Cortex of kidney (tissue), 1 donor: ENCODE measurements at places on chromosomes 3 and 15.

GRCh38 chr3:56060521-56061278 lies 407.6 kb downstream of the ERC2 start:
- no peak for DNase-seq

- no peak for DNase-seq
These were observed 25.7 kb upstream of the APH1B start for GRCh38 chr15:63251701-63252100.

GRCh38 chr15:74793135-74794028 lies 11.5 kb downstream of the CSK start:
- DNase-seq = no peak

GRCh38 chr15:61888074-61888780 lies 172.0 kb downstream of the VPS13C start:
- no peak for DNase-seq

- DNase-seq = no peak
These were observed 928 bp downstream of the ANKRD34C start for GRCh38 chr15:79283252-79284048.

- no peak for DNase-seq
These were observed 38.9 kb downstream of the ACAN start for GRCh38 chr15:88842156-88842555.

DNA sequence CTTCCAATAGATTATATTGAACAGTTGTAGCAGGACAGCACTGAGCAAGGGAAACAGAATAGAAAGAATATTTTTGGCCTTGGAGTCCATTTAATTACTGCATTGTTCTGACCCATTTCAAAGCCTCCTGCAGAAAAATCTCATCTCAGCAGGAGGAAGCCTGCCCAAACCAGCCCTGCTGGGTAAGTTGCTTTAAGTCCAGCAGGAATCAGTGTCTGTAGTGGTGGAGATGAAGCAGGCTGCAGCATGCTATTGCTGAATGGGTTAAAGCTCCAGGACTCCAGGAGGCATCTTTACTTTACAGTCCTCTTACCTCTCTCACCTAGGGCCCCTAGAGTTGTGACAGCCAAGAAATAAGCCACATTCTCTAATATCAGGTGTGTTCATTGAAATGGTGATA lies 380.3 kb upstream of the THBS1 start:
- no peak for DNase-seq

GRCh38 chr15:25416693-25417092 lies 22.1 kb downstream of the UBE3A start:
- no peak for DNase-seq

- no peak for DNase-seq
These were observed 137.5 kb downstream of the LRRK1 start for GRCh38 chr15:101056366-101057334.

GRCh38 chr15:85839643-85840042 lies 44.9 kb upstream of the KLHL25 start:
- no peak for DNase-seq

DNA sequence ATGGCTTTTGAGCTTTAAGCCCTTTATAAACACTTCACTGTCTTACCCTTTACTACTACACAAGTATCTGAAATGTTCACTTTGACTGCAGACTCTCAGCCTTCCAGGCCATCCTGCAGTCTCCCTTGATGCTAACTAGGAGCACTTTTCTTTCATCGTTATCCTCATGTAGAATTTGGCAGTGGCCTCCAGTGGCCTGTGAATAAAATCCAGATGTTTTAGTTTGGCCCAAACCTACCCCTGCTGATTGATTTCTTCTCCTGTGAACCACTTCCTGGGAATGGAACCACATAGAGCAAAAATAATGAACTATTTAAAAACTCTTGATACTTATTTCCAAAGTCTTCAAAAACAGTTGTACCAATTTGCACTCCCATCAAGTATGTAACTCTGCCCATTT lies 271.9 kb downstream of the FEZF2 start:
- no peak for DNase-seq

DNA sequence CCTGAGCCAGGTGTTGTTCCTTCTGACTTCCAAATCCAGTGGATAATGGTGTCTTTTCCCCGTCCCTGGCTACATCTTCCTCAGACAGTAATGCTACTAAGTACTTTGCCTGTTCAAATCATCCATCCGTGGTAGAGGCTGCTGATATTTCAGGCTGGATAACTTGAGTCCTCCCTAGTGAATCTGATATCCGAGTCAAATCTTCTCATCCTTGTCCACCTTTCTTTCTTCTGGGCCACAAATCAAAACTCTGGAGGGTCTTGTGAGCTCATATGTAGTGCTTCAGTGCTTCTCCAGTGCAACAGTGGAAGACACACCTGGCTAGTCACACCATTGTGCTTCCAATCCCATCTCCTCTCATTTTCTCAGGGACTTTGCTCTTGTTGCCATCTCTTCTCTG lies 11.2 kb downstream of the SH3GL3 start:
- DNase-seq = no peak

DNA sequence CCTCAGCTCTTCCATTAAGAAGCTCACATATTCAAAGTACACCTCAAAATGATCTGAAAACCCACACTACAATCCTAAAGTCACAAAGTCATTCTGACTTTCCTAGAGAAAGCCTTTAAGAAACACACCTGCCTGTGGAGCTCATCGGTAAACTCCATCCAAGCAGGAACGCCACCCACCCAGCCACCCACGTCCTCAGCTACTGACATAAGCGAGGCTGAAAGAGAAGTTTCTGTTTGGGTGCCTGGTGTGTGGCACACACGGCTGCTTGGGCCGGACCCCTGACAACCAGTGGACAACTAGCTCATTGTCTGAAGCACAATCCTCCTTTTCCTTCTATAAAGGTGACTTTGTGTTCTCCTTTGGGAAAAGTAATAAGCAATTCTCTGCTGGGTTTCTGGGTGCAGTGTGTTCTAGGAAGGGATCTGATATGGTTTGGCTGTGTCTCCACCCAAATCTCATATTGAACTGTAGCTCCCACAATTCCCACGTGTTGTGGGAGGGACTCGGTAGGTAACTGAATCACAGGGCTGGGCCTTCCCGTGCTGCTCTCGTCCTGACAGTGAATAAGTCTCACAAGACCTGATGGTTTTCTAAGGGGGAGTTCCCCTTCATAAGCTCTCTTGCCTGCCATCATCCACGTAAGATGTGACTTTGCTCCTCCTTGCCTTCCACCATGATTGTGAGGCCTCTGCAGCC lies 26.1 kb downstream of the FAM174B start:
- DNase-seq = no peak

DNA sequence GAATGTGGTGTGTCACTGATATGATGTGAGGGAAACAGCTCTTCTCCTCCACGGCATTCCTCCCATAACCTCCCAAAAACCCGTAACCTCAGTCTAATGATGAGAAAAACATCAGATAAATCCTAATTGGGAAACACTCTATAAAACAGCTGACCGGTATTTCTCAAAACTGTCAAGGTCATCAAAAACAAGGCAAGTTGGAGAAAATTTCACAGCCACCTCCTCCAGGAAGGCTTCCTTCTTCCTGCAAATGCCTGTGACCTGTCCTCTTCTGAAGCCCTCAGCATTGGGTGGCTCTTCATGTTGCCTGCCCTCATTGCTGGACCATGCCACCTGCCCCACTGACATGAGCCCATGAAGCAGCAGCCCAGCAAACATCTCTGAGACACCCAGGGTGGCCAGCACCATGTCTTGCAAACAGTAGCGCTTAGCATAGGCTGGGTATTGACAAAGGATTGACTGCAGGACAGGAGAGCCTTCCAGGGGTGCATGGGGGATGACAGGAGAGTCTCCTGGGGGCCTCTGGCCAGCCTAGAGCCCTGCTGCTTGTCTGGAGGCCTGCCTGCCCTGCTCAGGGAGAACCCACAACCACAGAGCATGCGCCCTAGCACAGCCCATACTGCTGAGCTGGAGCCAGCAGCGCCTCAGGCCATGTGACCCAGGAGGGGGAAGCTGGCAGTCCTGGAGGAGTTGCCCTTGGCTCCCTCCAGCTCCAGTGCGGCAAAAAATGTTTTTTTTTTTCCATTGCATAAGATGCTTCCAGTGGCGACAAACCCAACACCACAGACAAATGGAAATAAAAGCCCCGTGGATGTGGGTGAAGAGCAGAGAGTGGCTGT lies 49.7 kb downstream of the XXYLT1 start:
- DNase-seq = no peak

DNA sequence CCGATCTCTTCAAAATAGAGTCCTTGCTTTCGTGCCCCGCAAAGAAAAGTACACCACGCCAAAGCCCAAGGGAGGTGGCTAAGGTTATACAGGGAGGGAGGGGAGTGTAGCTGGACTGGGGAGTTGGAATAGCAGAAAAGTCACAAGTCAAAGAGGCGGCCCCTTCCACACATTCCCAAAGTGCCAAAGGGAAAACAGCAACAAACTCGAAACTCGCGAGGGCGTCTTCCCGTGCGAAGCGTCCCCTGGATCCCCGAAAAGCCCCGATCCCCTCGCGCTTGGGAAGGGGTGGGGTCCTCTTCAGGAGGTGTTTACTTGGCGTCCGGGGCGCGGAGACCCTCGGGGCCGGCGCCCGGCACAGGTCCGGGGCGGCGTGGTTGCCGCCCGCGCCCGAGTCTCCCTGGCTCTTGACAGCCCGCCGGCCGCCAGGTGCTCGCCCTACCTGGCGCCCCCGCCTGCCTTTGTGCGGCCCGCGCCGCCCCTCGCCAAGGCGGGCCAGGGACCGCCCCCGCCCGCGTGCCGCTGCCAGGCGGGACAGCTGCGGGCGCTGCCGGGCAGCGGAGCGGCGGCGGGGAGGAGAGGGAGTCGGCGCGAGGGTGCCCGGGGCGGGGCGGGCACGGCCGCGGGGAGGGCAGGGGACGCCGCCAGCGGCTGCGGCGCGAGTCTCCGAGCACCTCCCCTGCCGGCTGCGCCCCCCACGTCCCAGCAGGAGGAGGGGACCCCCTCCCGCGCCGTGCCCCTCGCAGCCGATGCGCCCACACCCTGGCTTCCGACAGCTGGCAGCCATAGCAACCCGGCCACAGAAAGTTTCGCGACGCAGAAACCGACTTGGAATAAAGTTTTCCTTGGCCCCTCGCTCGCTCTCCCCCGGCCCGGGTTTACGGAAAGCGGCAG lies 966 bp downstream of the MYO1E start:
- no peak for DNase-seq

DNA sequence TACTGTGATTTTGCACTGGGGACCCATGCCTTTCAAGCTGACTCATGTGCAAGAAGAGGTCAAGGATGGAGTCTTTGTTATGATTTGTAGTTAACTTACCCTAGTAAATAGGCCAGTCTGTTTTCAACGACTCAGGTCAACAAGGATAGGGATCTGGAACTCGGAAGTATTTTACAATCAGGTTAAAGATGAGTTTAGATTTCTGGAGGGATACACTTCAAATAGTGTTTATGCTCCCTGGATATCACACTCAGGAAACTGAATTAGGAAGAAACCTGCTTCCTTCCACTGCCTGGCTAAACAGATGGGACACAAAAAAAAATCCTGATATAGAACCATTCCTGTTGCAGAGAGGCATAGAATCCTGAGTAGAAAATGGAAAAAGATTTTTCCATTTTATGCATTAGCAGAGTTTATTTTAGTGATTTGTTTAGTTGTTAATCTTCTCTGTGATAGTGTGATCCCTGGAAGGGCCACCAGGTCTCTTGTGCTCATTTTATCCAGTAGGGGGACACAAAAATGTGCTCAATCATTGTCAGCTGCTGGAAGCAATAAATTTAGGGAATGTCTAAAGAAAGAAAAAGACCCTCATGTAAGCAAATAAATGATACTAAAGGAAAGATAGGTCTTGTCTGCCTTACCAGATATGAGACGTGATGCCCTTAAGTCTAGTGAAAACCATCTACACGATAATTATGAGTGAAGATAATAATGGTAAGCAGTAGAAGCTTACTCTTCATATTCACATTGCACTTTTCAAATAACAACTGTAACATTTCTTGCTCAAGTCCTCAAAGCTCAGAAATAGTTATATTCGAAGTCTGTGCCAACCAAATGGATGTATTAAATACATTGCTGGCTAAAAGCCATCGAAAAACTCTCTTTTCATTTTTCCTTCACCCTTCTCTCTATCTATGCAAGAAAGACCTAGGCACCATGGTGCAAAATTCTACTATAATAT lies 452.1 kb upstream of the KCNMB2 start:
- no peak for DNase-seq

- DNase-seq = no peak
These were observed 415.5 kb downstream of the NAALADL2 start for GRCh38 chr3:175274474-175275218.

GRCh38 chr15:101062063-101062462 lies 142.9 kb downstream of the LRRK1 start:
- no peak for DNase-seq

DNA sequence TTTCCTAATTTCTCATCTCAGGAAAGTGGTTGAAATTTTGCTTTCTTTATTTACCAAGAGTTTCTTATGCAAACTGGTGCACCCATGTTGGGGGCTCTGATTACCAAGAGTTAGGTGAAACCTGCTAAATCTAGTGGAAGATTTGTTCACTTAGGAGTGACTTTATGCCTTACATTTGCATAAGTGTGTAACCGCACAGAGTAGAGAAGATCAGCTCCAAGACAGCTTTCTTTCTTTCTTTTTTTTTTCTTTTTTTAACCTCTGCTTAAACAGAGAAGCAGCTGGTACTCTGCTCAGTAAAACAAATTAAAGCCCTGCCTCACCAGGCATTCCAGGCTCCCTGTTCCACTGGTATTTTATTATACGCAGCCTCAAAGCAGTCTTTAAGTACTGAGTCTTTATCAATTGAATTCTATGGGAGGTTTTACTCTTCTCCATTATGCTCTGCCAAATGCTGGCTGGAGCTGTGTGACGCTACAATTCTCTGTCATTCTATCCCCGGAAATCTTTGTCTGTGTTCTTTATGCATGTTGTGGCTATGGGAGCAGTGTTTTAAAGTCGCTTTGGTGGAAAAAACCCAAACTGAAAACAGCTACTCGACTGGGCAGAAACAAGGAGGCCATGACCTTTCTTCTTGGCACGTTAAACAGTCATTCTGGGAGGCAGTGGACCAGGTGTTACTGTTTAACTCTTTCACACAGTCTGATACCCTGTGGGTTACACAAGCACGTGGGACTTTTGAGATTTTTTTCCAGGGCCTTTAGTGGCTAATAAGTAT lies 55.2 kb upstream of the GBE1 start:
- no peak for DNase-seq

DNA sequence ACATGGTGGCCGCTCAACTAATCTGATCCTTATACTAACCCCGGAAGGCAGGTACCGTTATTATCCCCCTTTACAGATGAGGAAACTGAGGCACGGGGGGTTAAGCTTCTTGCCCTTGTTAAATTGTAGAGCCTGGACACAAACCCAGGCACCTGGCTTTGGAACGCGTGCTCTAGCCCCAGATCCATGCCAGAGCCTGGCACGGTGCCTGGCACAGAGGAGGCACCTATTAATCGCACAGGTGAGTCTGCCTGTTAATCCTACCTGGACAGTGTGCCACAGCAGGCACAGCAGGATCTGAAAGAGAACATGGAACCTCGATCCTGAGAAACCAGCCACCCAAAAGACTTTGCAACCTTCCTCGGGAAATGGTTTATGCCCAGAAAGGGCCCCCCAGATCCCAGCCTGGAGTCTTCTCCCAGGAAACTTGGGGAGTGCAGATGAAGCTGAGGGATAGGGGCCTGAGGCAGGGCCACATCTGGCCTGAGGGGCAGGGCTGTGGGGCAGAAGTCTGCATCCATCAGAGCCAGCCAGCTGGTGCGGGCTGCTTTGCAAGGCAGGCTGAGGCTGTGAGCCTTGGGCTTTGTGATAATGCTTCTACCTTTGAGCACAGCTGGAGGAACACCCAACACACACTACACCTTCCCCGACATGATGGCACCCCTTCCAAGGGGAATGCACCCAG lies 55.3 kb upstream of the SLC6A1 start:
- no peak for DNase-seq

- no peak for DNase-seq
These were observed 251.4 kb upstream of the TGFBR2 start for GRCh38 chr3:30354972-30355371.
